CD4-positive, alpha-beta T cell treated with Interleukin-21 for 1 hour (primary cell): ENCODE measurements at places on chromosomes 16 and 17.

- peak; percentile 54 for DNase-seq
These were observed 646 bp downstream of the RABEP1 start for GRCh38 chr17:5282642-5283217.

GRCh38 chr17:77145612-77146245 is 5.0 kb downstream of the SEC14L1 start:
- DNase-seq, result no peak

GRCh38 chr17:65559461-65559803 is 2.0 kb downstream of the AXIN2 start:
- no peak for DNase-seq

DNA sequence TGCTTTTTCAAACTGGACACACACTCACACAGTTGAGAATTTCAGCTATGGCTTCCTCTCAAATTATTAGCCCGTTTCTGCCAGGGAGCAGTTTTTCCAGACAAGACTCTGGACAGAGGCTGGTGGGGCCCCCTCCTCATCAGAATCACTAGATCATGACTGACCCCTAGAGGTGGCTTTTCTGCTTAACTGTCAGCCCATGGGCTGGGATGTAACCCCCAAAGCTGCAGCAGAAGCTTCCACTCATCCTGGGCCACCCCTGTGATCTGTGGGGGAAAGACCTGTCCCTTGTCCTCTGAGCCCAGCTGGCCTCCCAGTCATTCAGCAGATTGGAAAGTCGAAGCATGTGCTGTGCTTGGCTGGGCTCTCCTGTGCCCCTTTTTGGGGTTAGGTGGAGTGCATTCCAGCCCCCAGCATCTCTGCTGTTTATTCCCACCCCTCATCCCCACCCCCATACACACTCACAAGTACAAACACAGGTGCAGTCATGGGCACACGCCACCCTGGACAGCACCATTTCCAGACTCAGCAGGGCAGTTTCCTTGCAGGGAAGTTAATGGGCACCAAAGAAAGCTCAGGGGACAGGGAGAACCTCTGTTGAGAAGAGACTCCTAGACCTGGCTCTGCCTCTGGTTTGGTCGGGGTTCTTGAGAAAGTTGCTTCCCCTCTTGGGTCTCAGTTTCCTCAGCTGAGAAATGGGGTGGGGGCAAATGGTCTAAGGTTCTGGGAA is 77.6 kb upstream of the RBL2 start:
- no peak for DNase-seq

DNA sequence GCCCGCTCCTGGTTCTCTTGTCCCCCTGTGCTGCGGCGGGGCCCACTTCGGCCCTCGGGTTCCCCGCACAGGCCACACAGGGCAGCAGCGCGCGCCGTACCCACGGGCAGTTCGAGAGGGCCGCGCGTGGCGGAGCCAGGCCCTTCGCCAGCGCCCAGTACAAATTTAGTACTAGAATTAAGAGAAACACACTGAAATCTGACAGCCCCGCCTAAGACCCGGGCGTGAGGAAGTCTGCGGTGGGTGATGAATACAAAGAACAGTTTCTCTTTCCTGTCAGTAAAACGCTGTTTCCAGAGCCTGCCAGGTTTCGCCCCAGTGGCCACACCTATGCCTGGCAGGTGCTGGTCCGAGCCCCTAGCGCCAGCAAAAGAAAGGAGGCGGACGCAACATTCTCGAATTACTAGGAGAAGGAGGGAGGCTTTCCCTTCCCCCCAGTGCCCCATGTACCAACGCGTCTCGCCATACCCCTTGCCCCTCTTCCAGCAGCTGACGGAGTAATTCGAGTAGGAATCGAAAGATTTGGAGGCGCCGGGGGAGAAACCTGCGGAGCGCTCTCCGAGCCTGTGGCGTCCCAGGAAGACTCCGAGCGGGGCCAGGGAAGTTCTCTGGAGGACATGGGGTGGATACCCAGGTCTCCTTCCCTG is 591 bp upstream of the SLFN5 start:
- DNase-seq, result peak; percentile 92

GRCh38 chr16:27379919-27380318 is 22.1 kb upstream of the IL21R start:
- no peak for DNase-seq

DNA sequence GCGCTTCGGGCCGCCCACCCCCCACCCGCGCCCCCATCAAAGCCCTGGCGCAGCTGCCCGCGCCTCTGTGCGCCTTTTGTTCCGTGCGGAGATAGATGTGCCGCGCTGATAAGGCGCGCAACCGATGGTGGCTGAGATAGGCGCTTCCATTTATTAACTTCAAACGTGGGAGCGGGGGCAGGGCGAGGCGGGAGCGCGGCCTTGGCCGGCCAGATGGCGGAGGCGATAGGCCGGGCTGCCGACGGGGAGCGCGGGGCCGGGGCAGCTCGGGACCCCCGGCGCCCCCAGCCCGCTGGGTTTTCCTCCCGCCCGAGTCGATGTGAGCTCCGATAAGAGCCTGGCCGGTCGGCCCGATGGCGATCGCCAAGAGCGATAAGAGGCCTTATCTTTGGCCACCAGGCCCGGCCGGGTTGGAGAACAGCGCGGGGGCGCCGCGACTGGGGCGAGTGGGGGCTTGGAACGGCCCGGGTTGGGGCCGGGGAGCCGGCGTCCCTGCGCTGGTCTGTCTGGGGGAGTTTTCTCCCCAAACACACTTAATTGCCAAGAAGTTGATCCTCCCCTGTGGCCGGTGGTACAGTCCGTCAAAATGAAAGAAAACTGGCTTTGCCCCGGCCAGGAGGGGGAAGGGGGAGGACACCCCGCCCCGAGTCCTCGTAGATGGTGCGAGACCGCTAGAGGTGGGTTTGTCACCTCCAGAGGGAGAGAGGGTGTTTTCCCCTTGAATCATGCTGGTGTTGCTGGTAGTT is 2.7 kb downstream of the ZFPM1 start:
- peak; percentile 90 for DNase-seq

GRCh38 chr17:47918006-47918405 is 22.0 kb downstream of the SP2 start:
- DNase-seq, result peak; percentile 5

DNA sequence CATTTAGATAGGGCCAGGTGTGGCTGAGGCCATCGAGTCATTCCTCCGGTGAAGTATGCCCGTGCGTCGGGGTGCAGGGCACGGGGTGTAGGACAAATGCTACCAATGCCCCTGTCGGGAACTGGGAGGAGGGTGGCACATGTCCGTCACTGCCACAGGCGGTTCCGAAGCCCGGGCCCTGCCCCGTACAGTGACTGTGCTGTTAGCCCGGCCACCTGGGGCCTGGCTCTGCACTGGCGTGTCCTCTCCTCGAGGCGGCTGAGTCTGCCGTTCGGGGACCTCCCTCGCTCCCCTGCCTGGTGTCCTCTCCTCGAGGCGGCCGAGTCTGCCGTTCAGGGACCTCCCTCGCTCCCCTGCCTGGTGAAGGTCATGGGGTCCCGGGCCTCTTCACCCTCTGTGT is 7.0 kb upstream of the ZFPM1 start:
- no peak for DNase-seq

DNA sequence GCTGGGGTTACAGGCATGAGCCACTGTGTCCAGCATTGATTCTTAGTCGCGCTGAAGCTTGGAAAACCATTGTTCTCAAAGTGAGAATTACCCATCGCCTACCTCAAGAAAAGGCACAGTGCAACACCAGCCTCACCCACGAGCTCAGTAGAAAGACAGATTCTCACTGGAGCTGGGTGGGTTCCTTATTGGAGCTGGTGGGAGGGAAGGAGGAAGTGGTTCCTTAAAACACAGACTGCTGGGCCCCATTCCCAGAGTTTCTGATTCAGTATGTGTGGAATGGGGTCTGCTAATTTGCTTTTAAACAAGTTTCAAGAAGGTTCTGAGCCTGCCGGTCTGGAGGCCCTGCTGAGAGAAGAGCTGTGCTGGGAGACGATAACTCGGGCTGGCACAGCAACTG is 264.7 kb downstream of the ENGASE start:
- no peak for DNase-seq

DNA sequence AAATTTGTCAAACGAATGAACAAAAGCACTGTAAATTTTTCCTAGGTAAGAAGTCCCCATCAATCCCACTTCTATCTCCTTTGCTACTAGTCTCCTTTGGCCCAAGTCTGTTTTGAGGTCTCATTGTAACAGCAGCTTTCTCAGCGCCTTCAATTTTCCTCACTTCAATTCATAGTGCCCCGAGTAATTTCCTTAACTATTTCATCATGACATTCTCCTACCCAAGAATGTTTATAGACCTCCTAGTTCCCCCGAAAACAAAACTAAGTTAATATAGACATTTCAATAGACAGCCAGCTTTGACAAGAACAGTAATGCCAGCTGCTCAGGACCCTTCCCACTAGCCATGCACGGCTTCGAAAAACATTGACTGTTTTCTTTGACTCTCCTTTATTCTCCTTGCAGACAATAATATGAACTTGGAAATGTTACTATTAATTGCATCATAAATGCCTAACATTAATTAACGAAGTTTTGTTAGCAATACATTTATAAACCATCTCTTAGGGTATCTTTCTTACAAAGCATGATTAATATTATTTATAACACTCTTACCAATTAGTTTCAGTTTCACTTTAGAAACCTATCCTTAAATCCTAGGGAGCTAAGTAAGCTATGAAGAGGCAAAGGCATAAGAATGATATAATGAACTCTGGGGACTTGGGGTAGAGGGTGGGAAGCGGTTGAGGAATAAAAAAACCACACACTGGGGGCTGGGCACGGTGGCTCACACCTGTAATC is 22.8 kb downstream of the GLG1 start:
- DNase-seq, result no peak

DNA sequence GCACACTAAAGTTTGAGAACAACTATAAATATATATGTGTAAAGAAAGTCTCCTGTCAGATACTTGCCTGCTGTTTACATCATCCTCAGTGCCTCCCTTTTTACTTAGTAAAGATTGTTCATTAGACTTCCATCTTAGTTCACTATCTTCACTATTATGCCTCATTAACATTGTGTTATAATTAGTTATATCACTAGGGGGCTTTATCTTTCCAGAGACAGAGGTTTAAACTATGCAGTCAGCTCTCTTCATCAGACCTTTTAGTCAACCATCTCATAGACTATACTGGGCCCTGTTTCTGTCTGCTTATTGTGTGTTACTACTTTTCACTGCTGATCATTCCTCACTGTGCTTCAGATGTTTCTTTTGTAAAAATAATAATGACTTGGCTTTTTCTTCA is 630.8 kb upstream of the KIF2B start:
- no peak for DNase-seq

GRCh38 chr17:58370309-58370708 is 18.3 kb upstream of the SUPT4H1 start:
- DNase-seq, result no peak

GRCh38 chr17:44759086-44759915 is 513 bp downstream of the ADAM11 start:
- no peak for DNase-seq
